ENCODE measurements at places on chromosomes 11 and 22.
A peak's percentile ranks its signal among the peaks of the same experiment; 100 is the strongest.

DNA sequence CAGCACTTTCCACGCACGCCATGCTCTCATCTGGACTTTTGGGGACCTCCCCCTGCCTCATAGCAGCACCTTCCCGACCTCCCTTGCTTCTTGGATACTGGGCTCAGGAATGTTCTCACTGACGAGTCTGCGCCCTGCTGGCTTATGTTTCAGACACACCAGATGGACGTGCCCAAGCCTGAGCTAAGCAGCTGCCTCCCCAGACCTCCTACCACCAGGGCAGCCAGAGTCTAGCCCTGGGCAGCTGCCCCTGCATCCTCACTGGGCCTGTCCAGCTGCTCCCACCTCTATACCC is 13.2 kb upstream of the RGL4 start:
- DNase-seq, result no peak

- DNase-seq, result no peak
Measured at GRCh38 chr22:28656181-28656580, 23.5 kb downstream of the TTC28 start.

- peak; percentile 17 for DNase-seq
Measured at GRCh38 chr11:111829185-111829968, 42.0 kb downstream of the ALG9 start.

- no peak for DNase-seq
Measured at GRCh38 chr22:47631571-47632102, 869.2 kb downstream of the TBC1D22A start.

DNA sequence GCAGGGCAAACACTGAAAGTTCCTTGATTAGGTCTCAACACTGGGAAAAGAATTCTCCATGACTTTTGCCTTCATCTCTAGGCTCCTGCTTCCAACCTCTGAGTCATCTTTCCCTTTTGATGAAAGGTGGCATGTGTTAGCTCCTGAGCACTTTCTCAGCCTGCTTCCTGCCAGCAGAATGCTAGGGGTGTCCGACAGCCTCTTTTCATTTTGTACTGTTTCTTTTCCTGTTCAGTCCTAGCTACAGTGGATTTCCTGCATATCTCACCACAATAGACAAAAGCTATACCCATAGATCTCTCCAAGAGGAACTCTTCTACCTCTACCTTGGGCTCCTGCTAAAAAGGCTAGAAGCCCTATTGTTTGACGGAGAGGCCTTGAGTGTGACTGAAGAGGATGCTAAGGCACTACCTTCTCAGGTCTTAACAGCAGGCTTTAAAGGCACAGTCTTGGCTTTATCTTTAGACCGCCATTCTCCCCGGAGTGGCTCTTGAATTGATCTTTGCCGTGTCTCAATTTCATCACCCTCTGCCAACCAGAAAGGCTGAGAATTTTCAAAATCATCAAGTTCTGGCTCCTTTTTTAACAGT is 145.5 kb downstream of the RBFOX2 start:
- DNase-seq, result no peak

DNA sequence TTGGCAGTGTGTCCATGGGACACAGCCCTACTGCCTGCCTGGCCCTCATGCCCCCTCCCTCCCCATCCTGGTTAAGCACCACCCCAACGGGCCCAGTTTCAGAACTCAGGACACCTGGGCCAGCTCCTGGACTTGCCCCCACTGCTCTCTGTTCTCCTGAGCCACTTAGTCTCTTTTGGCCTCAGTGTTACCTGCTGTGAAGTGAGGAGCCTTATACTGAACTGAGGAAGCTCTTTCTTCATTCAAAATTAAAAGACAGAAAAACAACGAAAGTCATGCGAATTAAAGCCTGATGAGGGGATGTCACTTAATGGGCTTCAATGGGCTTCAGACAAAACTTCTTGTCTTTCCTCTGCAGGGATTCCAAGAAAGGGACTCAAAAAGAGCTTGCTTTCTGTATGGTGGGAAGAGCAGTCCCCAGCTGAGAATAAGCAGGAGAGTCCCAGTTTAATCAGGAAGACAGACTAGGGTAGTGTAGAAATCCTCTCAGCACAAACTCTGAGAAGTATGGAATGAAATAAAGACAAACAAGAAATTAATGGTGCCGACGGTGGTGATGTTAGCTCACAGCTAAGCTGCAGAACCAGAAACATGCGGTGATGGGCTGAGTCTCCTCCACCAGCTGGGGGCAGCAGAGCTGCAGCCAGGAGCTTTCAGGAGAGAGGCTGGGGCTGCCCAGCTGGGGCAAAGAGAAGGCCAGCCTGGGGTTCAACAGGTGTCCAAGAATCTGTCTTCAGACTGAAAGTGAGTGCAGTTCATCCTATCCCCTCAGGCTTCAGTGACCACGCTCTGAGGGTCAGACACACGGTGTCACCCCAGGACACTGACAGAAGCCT is 101.0 kb downstream of the GGTLC2 start:
- DNase-seq, result peak; percentile 56

Data from activated CD4-positive, alpha-beta T cell treated with anti-CD3 and anti-CD28 coated beads, Interleukin-10, Interleukin-2, amounts not matched to agents 100 ng/mL and 50 ng/mL, durations not matched to agents 16 hours and 8 hours (primary cell).